ENCODE measurements at places on chromosomes 3 and 15. TPM values are rescaled to one million over a fixed set of nuclear protein-coding genes. Genes with fewer than 3 reads are reported as not detected.
A peak's percentile ranks its signal among the peaks of the same experiment; 100 is the strongest.

DNA sequence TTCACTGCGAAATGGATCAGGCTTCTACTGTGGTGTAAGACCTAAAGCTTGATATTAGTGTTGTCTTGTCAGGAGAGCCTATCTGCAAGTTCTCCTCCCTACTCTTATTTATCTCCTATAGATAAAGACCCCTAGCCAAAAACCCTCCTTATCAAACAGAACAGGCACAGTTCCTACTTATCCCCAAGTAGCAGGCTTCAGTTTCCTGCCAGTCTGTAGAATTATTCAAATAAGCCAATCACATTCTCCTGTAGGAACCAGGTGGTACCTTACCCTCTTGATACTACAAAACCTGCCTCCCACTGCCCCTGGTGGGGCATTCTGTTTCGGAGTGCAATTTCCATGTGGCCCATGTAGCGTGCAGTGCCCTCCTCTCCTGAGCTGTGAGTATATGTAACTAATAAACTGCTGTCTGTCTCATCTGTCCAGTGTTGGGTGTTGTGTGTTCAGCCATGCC, 28.7 kb downstream of the HDGFL3 start:
- no peak overlapping the region for H3K27ac ChIP-seq
- no peaks in the 10 kb centered on the region for H3K36me3 ChIP-seq
- no peak overlapping the region for H3K4me3 ChIP-seq
- no peak for DNase-seq

- no peaks in the 10 kb centered on the region for H3K4me1 ChIP-seq
- H3K36me3 ChIP-seq, result no peaks in the 10 kb centered on the region
- no peaks in the 10 kb centered on the region for H3K27me3 ChIP-seq
- no peak overlapping the region for H3K4me3 ChIP-seq
- DNase-seq, result no peak
Measured at GRCh38 chr3:6108957-6109356, 752.0 kb upstream of the GRM7 start.

The CD80 gene
- total RNA-seq, result not detected

DNA sequence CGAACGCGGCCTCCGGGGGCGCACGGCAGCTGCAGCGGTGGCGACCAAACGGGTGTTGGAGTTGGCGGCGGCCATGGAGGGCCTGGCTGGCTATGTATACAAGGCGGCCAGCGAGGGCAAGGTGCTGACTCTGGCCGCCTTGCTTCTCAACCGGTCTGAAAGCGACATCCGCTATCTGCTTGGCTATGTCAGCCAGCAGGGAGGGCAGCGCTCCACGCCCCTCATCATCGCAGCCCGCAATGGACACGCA, 725 bp downstream of the FEM1B start:
- peak overlapping the region; percentile 59 for H3K27ac ChIP-seq
- peak overlapping the region; percentile 68 for H3K4me3 ChIP-seq
- H3K4me1 ChIP-seq, result peaks cover 34% of the 10 kb centered on the region
- DNase-seq, result peak; percentile 79
- H3K36me3 ChIP-seq, result no peaks in the 10 kb centered on the region

DNA sequence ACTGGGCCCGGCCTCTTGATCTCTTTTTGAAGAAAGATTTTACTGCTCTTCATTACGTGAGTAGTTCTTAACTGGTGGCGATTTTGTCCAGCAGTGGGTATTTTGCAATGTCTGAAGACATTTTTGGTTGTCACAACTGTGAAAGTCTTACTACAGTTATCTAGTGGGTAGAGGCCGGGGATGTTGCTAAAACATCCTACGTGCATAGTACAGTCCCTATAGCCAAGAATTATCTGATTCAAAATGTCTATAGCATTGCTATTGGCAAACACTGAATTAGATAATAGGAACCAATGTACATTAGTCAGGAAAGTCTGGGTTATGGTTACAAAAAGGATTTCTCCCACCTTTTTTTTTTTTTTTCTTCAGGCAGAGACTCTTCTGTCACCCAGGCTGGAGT, 38.1 kb downstream of the FOXL2 start:
- no peaks in the 10 kb centered on the region for H3K4me1 ChIP-seq
- no peak overlapping the region for H3K27ac ChIP-seq
- no peaks in the 10 kb centered on the region for H3K36me3 ChIP-seq
- no peaks in the 10 kb centered on the region for H3K27me3 ChIP-seq
- no peak for DNase-seq

DNA sequence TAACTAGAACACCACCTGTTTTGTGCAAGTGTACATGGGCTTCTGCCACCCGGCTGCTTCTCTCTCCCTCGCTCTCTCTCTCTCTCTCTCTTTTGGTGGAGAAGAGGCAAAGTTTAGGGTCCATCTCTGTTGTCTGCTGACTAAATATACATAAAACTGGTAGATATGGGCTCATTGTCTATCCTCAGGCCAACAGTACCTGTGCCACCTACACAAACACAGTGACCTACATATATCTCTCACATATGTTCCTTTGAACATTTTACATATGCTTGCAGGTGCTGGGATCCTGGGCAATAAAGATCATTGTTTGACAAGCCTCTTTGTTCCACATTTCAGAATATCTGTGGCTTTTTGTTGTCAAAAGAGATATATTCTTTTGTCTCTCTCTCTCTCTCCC, 256.3 kb upstream of the KCNH8 start:
- no peaks in the 10 kb centered on the region for H3K36me3 ChIP-seq
- no peak for DNase-seq
- no peak overlapping the region for H3K27ac ChIP-seq
- no peaks in the 10 kb centered on the region for H3K27me3 ChIP-seq
- H3K4me1 ChIP-seq, result no peaks in the 10 kb centered on the region
